ENCODE measurements at places on chromosomes 5 and 9. TPM values are rescaled to one million over a fixed set of nuclear protein-coding genes. Genes with fewer than 3 reads are reported as not detected.

IGIP gene
- total RNA-seq: 2.6 TPM

DNA sequence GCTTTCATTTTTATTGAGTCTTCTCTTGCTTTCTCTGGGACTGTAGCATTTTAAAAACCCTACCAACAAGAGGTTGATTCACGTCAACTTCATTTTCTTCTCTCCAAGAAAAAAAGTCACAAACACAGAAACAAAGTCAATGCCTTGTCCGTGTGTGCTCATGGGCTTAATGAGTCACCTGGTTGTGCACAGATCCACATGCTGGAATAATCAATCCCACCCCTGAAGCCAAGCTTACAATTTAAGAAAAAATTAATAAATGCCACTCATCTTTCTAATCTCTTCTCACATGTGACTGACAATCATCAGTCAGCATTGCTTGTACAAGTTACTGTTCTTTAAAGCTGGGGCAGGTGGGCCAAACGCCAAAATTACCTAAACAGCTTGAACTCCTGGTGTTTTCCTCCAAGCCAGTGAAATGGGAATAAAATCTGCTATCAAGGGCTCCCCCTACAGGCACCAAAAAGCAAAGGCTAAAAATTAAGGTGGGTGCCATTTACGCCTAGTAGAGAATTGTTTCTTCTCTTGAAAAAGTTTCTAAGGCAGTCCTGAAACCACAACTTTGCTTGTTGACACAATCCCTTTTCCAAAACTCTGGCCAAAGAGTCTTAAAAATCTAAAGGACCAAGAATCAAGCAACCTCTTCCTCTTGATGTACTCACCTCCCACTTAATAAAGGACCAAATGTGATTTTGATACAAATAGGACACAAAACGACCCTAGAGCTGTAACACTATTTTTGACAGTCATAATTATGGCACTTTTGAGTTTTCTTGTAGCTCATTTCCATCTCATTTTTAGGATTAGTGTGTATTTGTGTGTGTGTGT lies 21.3 kb downstream of the TRMO start:
- H3K27me3 ChIP-seq: no peaks in the 10 kb centered on the region
- no peaks in the 10 kb centered on the region for H3K4me1 ChIP-seq
- no peak overlapping the region for H3K27ac ChIP-seq
- DNase-seq: no peak

DNA sequence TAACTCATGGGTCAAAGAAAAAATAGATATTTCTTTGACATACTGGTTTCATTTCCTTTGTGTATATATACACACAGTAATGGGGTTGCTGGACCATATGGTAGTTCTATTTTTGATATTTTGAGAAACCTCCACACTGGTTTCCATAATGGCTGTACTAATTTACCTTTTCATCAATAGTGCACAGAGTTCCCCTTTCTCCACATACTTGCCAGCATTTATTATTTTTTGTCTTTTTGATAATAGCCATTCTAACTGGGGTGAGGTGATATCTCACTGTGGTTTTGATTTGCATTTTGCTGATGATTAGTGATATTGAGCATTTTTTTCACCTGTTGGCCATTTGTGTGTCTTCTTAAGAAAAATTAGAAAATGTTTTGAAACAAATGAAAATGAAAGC lies 78.4 kb upstream of the CKMT2 start:
- no peaks in the 10 kb centered on the region for H3K27me3 ChIP-seq
- H3K4me1 ChIP-seq: no peaks in the 10 kb centered on the region
- H3K36me3 ChIP-seq: no peaks in the 10 kb centered on the region
- H3K27ac ChIP-seq: no peak overlapping the region
- no peak overlapping the region for H3K4me3 ChIP-seq
- no peak for DNase-seq

DNA sequence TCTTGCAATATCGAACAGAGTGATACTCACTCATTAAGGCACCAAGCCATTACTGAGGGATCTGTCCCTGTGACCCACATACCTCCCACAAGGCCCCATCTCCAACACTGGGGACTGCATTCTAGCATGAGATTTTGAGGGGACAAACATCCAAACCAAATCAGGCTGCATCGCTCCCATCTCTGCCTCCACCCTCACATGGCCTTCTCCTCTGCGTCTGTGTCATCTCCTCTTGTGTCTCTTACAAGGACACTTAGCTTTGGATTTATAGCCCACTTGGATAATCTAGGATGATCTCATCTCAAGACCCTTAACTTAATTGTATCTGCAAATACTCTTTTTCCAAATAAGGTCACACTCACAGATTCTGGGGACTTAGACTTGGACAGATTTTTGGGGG lies 284.4 kb upstream of the DAP start:
- DNase-seq: no peak
- peaks cover 3% of the 10 kb centered on the region for H3K36me3 ChIP-seq
- no peak overlapping the region for H3K27ac ChIP-seq
- no peak overlapping the region for H3K4me3 ChIP-seq
- H3K4me1 ChIP-seq: peaks cover 6% of the 10 kb centered on the region

FANCC gene
- total RNA-seq: 13.0 TPM

GRM6 gene
- not detected for total RNA-seq

FGF10 gene
- total RNA-seq: 1.5 TPM

FSTL4 gene
- 11.3 TPM for total RNA-seq

GRCh38 chr5:172782169-172783039 lies 11.4 kb upstream of the DUSP1 start:
- no peaks in the 10 kb centered on the region for H3K27me3 ChIP-seq
- no peak overlapping the region for H3K4me3 ChIP-seq
- peaks cover 17% of the 10 kb centered on the region for H3K4me1 ChIP-seq
- H3K36me3 ChIP-seq: no peaks in the 10 kb centered on the region
- H3K27ac ChIP-seq: peak overlapping the region; percentile 63

CARD19 gene
- total RNA-seq: 17.7 TPM

- no peak for DNase-seq
- peak overlapping the region; percentile 76 for H3K27ac ChIP-seq
- H3K4me3 ChIP-seq: peak overlapping the region; percentile 48
- no peaks in the 10 kb centered on the region for H3K27me3 ChIP-seq
- H3K36me3 ChIP-seq: no peaks in the 10 kb centered on the region
Observed at GRCh38 chr9:1231998-1232919, 182.1 kb downstream of the DMRT2 start.

- peaks cover 29% of the 10 kb centered on the region for H3K4me1 ChIP-seq
- H3K27ac ChIP-seq: no peak overlapping the region
- no peak overlapping the region for H3K4me3 ChIP-seq
- H3K36me3 ChIP-seq: peaks cover 9% of the 10 kb centered on the region
- DNase-seq: no peak
- no peaks in the 10 kb centered on the region for H3K27me3 ChIP-seq
Observed at GRCh38 chr9:83032065-83032625, 30.8 kb downstream of the RASEF start.

- no peak overlapping the region for H3K27ac ChIP-seq
- H3K27me3 ChIP-seq: peaks cover 71% of the 10 kb centered on the region
- DNase-seq: no peak
- H3K4me3 ChIP-seq: no peak overlapping the region
Observed at GRCh38 chr5:139896718-139897117, 101.1 kb downstream of the PSD2 start.

DNA sequence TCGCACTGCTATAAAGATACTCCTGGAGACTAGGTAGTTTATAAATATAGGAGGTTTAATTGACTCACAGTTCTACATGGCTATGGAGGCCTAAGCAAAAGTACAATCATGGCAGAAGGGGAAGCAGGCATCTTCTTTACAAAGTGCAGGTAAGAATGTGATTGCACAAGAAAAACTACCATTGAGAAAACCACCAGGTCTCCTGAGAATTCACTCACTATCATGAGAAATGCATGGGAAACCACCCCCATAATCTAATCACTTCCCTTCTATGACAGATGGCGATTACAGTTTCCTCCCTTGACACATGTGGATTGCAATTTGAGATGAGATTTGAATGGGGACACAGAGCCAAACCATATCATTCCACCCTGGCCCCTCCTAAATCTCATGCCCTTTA lies 121.2 kb upstream of the ST8SIA4 start:
- H3K27me3 ChIP-seq: no peaks in the 10 kb centered on the region
- H3K4me1 ChIP-seq: no peaks in the 10 kb centered on the region
- H3K4me3 ChIP-seq: no peak overlapping the region
- no peak for DNase-seq

DNA sequence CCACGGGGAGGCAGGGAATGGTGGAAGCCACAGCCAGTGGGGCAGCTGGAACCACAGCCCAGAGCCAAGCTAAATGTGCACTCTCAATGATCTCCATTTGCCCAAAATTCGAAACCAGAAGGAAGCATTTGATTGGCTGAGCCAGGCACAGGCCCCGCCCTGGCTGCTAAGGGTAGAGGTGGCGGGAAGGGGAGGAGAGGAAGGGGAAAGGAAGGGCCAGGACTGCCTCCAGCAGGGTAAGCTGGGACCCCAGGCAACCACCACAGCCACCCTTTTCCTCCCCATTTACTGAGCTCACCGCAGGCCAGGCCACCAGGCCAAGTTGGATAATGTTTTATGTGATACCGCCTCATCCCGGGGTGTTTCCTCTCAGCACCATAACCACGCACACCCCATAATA lies 100.3 kb upstream of the RAPGEF1 start:
- peaks cover 15% of the 10 kb centered on the region for H3K27me3 ChIP-seq
- H3K4me3 ChIP-seq: no peak overlapping the region
- peaks cover 9% of the 10 kb centered on the region for H3K4me1 ChIP-seq
- no peak overlapping the region for H3K27ac ChIP-seq

GRCh38 chr5:118491351-118491750 lies 497.0 kb downstream of the DTWD2 start:
- H3K4me1 ChIP-seq: peaks cover 5% of the 10 kb centered on the region
- no peak overlapping the region for H3K27ac ChIP-seq
- no peaks in the 10 kb centered on the region for H3K36me3 ChIP-seq
- no peak overlapping the region for H3K4me3 ChIP-seq
- H3K27me3 ChIP-seq: no peaks in the 10 kb centered on the region

- H3K27ac ChIP-seq: peak within 1 kb of the TSS; percentile 55
- peaks cover 10% of the 10 kb centered on the region for H3K4me1 ChIP-seq
- H3K27me3 ChIP-seq: peaks cover 10% of the 10 kb centered on the region
- peak; percentile 83 for DNase-seq
Observed at GRCh38 chr5:7850395-7851239, at the start of gene CFAP90. Gene CFAP90 (minus strand): TSS chr5:7851133. CDS start chr5:7851021, 112 bp downstream.

POLR3G gene
- 1.1 TPM for total RNA-seq

SPINK1 gene
- total RNA-seq: 930 TPM

LYRM7 gene
- 9.3 TPM for total RNA-seq

DNA sequence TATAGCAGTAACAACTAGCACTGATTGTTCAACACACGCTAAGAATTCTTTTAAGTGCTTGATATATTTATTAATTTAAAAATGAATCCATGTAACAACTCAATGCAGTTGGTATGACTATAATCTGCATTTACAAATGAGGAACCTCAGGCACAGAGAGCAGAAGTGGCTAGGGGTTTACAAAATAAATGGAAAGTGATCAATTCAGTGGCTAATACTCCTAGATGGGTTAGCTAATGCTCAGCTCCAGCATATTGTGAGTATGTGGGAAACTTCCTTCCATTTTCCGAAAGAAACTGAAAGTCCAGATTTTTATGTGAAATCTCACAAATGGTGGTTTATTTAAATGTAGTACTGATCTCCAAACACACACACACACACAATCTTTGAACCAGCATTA lies 128.0 kb downstream of the RFX3 start:
- H3K4me3 ChIP-seq: no peak overlapping the region
- DNase-seq: no peak
- no peak overlapping the region for H3K27ac ChIP-seq
- H3K27me3 ChIP-seq: peaks cover 3% of the 10 kb centered on the region
- H3K36me3 ChIP-seq: peaks cover 14% of the 10 kb centered on the region

DNA sequence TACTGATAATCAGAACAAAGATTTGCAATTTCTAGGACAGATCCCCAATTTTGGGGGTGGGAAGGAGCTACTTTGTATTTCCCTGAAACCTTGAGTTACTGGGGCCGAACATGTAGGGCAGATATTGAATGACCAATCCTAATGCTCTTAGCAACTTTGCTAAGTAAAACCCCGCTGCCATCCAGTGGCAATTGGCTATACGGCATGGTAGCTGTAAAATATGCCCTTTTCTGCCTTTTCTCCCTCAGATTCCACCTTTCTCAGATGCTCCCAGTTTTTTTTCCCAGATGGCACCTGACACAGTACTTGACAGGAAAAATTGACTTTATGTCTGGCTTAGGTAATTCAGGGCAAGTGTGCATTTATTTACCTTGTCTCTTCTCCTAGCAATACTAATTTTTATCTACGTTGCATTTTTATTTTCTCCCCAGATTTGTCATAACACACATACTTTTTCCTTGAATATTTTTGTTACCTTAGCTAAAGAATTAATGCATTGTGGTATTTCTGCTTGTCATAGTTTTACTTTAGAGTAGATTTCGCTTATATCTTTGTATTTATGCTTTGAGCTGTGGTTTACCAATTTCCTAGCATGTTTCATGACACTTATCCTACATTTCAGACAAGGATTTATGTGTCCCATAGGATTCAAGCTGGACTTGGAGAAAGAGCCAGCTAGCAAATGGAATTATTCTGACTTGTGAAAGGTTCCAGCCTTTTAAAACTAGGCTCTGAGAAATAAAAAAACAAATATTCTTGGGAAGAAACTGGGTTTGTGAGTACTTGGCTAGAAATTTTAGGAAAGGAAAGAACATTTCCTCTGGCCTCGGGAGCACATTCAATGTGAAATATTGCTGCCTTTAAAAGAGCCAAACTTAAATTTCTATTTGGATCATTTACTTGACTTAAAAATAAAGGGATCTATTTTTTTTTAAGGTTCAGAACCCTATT lies 37.4 kb downstream of the PIK3R1 start:
- H3K36me3 ChIP-seq: peaks cover 10% of the 10 kb centered on the region
- DNase-seq: no peak
- H3K27me3 ChIP-seq: no peaks in the 10 kb centered on the region
- H3K4me3 ChIP-seq: no peak overlapping the region
- no peak overlapping the region for H3K27ac ChIP-seq
- peaks cover 88% of the 10 kb centered on the region for H3K4me1 ChIP-seq

DNA sequence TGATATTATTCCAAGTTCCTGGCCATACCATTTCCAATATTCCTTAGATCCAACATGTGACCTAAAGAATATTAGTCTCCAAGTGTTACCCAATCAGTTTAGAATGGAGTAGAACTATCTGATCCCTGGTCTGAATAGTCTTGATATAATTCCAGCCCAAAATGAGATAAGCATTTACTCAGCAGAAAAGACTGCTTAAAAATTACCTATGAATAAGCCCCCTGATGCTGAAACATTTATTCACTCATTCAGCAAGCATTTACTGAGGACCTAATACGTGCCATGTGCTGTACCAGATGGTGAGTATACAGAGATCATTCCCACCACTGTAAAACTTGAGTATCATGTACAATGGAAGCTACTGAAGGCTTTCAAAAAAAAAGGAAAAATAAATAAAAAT lies 157.0 kb downstream of the FAM114A2 start:
- H3K4me1 ChIP-seq: no peaks in the 10 kb centered on the region
- no peak for DNase-seq
- no peak overlapping the region for H3K27ac ChIP-seq
- H3K36me3 ChIP-seq: no peaks in the 10 kb centered on the region

LPAR1 gene
- 15.3 TPM for total RNA-seq

SHB gene
- 14.4 TPM for total RNA-seq

GRCh38 chr5:107779437-107779836 lies 108.7 kb upstream of the EFNA5 start:
- H3K27ac ChIP-seq: no peak overlapping the region
- DNase-seq: no peak
- H3K36me3 ChIP-seq: no peaks in the 10 kb centered on the region
- H3K27me3 ChIP-seq: peaks cover 10% of the 10 kb centered on the region
- H3K4me3 ChIP-seq: no peak overlapping the region

Measured in type B pancreatic cell (in vitro differentiated cells).